ENCODE measurements at places on chromosomes 7 and 10.

GRCh38 chr10:30502266-30503060 is 68.5 kb downstream of the MAP3K8 start:
- DNase-seq: no peak

- DNase-seq: no peak
Observed at GRCh38 chr7:85708221-85708620, 521.4 kb upstream of the SEMA3D start.

DNA sequence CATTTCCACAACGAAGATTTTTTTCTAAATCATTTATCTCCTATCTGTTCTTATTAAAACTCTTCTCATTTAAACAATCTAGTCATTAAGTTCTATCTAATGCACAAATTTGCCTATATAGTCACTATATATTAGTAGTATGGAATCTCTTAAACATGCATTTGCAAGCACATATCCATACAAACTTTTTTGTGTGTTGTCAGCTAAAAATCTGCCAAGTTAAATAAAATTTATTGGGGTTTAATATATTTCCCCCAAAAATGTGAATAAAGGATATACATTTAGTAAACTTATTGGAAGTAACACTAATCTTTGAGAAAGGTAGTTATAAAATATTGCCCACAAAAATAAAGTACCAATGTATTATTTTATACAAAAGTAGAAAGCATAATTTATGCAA is 55.3 kb downstream of the ORC5 start:
- no peak for DNase-seq

DNA sequence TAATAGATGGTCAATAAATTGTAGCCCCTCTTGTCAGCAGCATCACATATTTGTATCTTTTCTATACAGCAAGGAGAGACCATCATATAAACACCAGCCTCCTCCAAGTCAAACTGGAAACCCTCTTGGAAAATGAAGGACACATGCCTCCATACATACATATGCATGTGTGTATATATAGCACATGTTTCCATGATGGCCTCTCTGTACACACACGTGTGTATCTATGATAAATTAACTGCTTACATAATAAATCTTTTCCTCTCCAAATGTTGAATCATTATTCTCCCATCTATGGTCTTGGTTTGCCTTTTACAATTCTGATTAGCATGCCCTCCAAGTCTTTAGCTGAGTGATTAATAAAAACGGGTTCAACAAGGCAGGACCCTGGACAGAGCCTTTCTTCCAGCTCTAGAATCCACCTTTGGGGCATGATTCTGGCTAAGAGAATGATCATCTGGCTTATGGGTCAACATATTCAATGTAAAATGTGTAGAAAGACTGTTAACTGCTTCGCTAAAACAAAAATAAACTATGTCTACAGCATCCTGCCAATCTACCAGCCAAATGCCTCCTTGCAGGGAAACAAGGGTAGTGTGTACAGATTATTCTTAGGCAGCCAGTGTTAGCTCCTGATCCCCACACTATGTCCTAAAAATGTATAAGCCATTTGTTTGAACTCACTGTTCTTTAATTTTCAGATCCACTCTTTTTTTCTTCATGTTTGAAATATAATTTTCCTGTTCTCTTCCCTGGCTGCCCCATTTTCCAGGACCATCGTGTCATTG is 70.0 kb downstream of the CRTAC1 start:
- DNase-seq: no peak

DNA sequence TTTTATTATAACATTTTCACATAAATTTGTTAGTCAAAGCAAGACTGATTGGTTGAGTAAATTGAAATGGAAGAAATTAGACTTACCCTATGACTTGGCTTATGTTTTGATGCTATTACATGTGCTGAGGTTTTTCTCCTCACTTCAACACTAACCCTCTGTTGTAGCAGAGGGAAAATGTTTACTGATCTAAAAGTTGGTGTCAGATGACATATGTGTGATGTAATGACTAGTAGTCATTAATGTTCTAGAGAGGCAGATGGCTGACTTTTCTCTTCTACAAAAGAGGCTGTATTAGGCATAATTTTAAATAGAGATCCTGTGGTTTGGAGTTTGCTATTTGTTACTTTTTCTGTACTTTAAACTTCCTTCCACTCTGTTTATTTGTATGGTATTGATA is 266.0 kb downstream of the BBS9 start:
- DNase-seq: no peak

DNA sequence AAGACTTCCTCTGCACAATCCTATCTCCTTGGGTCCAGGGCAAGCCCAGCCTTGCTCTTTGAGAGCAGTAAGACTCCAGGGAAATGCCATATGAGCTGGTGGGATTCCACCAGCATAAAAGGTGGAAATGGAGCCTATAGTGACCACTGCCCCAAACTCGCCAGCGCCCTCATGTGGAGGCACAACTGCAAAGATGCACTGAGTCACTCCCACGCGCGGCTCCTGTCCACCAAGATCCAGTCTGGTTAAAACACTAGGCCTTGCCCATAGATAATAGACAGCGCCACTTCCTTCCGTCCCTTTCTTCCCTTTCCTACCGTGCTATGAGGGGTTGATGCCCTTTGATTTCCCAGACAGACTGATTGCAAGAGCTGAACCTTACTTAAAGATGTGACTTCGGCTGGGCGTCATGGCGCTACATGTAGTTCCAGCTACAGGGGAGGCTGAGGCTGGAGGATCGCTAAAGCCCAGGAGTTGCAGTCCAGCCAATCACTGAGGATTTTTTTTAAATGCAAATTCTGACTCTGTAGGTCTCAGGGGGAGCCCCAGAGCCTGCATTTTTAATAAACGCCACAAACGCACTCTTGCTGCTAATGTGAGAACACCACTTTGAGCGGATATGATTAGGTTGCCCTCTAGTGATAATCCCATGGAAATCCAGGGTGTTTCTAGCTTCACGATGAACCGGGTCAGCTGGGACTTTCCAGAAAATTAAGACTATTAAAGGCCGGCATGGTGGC is 136.5 kb downstream of the EPC1 start:
- peak; percentile 60 for DNase-seq

GRCh38 chr10:42795701-42796100 is 13.1 kb downstream of the BMS1 start:
- DNase-seq: no peak

DNA sequence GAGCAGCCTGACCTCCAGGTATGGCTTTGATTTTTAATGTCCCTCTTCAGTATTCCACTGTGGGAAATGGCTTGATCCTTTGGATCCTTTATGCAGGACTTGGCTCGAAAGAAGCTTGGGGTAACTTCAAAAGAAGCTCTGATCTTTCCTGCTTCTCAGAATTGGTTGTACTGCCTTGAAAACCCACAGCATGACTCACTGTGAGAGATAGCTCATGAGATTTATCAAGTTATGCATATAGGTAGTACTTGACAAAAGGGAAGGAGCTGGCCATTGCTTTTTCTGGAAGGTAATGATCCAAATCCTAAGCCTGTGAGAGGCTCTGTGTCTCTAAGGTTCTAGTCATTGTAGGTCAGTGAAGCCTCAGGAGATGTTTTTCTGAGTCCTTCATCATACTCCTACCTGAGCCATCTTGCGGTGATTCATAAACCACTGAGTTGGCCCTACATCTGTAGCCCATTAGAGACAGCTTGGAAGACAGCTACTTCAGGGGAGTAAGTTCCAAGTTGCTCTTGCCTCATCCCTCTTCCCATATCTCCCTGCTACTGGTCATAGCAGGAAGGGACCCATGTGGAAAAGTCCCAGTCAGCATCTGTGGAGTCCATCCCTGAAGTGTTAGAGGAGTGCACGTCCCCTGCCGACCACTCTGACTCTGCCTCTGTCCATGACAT is 36.7 kb upstream of the NFKB2 start:
- DNase-seq: peak; percentile 23

DNA sequence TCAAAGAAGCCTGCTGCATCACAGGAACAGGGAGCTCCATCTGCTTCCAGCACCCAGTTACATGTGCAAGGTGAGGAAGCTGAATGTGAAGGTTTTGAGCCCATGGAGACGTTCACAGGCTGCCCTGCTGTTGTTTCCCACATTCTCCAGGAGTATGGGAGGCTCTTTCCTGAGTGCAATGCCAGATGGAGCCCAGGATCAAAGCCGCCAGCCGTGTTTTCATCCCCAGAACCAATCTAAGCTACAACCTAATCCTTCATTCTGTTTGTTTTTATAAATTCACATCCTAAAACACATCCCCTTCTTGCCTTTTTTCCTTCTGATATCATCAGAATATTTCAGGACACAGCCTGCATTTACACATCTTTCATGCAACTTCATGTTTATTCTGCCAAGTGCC is 98.9 kb upstream of the PRR15 start:
- no peak for DNase-seq

DNA sequence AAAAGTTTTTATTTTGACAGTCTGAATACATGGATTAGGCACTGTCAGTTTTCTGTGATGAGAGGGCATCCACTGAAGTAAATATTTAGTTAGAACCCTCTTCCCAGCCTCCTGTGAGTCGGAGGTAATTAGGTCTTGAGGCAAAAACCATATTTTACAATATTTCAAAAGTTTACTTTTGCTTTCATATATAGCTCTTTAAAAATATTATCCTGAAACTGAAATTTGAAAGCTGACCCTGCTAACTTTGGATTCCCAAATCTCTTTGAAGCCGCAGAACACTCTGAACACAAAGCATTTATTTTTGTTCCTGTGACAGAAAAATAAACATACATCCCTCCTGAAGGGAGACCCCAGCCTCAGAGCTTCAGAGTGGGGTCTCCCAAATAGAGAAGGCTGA is 317.4 kb downstream of the KIF20B start:
- DNase-seq: no peak

DNA sequence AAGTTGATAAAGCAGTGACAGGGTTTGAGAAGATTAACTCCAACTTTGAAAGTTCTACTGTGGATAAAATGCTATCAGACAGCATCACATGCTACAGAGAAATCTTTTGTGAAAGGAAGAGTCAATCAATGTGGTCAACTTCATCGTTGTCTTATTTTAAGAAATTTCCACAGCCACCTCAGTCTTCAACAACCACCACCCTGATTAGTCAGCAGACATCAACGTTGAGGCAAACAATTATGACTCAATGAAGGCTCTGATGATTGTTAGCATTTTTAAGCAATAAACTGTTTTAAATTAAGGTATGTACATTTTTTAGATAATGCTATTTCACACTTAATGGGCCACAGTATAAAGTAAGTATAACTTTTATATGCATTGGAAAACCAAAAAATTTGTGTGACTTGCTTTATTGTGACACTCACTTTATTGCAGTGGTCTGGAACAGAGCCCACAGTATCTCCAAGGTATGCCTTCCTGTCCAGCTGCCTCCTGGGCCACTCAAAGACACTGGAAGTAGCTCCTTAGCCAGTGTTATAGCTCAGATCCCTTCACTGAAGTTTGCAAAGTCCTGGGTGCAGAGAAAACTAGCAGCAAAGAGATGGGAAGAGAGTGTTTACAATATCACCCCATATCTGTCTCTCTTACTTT is 293.1 kb downstream of the ARHGAP12 start:
- peak; percentile 66 for DNase-seq

DNA sequence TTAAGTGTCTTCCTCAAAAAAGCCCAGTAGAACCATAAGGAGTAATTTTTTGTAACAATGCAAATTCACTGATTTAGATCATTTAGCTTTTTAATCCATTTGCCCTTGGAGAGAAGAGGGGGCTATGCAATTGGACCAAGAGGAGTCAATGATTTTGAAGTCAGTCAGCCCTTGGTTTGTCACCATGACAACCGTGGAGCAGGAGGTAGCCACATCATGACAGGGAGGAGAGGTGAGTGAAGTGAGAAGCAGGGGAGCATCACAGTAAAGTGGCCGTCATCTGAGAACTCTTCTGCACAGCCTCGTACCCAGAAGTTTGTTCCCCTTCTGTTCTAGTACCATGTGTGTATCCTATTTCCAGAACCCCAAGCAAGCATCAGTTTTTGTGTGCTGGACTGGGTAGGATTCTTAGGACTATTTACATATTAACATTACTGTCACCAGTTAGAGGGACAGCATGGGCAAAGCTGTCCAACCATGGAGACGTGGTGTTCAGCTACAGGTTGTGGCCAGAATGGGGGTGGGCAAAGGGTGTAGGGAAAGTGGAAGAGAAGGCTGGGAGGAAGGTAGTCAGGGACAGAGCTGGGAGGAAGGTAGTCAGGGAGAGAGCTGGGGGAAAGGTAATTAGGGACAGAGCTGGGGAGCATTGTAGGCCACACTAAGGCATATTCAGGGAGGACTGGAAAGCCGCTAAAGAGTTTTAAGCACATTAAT is 13.1 kb downstream of the UBE3C start:
- no peak for DNase-seq

DNA sequence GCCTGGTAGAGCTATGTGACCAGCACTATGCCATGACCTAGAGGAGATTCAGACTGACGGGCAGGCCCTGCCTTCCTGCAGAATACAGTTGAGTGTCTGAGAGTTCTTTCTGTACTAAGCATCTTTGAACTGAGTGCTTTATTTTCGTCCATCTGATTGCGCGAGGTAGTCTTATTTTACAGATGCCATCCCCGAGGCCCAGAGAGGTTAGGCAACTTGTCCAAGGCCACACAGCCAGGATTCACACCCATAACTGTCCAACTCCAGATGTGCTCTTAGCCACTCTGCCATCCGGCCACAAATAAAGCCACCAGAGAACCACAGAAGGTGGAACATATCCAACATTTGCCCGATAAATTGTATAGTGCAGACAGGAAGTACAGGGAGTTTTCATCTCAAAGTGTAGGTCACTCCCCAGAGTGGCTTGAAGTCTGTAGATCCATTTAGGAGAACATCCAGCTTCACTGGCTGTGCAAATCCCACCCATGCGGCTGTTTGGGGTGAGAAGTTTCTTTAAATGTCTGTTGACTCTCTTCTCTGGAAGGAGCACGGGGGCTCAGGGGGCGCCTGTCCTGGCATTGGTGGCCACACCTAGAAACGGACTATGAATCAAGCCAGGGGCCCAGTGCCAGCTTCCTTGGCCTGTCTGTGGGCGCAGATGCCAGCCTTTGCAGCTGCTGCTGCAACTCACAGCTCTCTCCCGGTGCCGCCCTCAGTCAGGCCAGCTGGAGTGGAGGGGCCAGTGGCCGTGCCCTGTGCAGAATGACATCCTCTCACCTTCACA is 11.1 kb downstream of the CHST3 start:
- no peak for DNase-seq

- DNase-seq: no peak
Observed at GRCh38 chr7:28618383-28618782, 206.1 kb downstream of the CREB5 start.

- peak; percentile 97 for DNase-seq
Observed at GRCh38 chr7:93043385-93043985, 74.3 kb downstream of the SAMD9 start.

- DNase-seq: no peak
Observed at GRCh38 chr7:151347200-151347599, 5.6 kb downstream of the NUB1 start.

Data from fibroblast of skin of abdomen (primary cell).